ENCODE measurements at places on chromosomes 12 and 14.

DNA sequence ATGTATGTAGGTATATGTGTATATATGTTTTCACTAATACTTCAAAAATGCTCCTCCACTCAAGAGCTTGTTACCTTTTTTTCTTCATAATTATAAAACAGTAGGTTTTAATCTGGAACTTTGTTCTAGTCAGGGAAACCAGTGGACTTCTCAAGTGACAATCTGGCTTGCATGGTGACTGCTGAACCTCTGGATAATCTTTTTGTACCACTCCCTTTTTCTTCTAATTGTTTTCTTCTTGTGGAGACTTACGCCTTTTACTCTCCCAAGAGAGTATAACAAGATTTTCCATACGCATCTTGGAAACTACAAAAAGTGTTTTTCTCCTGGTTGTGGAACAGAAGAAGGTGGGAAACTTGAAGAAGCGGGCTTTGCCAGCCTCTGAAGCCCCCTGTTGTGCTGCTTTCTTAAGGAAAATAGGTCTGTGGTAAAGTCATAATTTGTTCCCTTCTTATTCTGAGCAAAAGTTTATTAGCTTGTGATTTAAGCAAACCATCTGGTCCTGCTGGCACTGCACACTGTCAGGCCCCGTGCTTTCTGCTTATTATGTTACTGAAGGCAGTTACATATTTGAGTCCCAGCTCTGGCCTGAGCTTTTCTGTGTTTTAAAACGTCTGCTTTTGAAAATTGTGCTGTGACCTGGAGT, 291.8 kb downstream of the ERC1 start:
- no peak for DNase-seq

DNA sequence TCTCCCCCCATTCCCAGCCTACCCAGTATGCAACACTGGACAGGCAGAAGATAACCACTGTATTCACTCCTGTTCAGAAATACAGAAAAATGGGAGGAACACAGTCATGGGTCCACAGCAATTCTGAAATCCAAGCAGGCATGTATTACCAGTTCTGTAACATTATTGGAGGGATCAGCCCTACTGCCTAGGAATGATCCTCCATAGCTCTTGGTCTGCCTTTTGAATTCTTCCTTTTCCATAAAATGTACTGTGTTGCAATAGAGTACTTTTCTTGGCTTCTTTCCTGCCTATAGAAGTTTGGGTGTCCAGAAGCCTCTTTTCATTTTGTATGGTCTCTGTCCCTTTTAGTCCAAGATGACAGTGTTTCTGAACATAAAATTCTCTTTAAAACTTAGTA, 46.5 kb downstream of the SPATS2 start:
- no peak for DNase-seq

- no peak for DNase-seq
Observed at GRCh38 chr12:60489071-60489470, 893.2 kb downstream of the SLC16A7 start.

DNA sequence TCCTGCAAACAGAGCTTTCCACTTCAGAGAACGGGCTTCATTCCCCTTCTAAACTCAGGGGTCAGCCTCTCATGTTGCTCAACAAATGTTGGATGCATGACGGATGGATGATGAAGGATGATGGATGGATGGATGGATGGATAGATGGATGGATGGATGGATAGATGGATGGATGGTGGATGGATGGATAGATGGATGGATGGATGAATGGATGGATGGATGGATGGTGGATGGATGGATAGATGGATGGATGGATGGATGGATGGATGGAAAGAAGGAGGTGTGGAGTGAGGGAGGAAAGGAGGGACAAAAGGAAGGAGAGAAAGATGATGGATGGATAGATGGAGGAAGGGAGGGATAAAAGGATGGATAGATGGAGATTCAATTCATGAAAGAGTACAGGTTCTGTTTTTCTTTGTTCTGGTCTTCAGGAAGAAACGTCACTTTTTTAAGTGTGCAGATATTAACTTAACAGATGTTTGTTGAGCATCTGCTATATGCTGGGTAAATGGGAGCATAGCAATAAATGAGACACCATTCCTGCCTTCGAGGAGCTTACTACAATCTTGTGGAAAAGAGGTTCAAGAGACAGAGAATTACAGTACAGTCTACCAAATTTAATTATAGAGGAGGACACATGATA, 41.7 kb upstream of the PRIMA1 start:
- no peak for DNase-seq

- no peak for DNase-seq
Observed at GRCh38 chr14:96681829-96682228, 115.4 kb upstream of the VRK1 start.

DNA sequence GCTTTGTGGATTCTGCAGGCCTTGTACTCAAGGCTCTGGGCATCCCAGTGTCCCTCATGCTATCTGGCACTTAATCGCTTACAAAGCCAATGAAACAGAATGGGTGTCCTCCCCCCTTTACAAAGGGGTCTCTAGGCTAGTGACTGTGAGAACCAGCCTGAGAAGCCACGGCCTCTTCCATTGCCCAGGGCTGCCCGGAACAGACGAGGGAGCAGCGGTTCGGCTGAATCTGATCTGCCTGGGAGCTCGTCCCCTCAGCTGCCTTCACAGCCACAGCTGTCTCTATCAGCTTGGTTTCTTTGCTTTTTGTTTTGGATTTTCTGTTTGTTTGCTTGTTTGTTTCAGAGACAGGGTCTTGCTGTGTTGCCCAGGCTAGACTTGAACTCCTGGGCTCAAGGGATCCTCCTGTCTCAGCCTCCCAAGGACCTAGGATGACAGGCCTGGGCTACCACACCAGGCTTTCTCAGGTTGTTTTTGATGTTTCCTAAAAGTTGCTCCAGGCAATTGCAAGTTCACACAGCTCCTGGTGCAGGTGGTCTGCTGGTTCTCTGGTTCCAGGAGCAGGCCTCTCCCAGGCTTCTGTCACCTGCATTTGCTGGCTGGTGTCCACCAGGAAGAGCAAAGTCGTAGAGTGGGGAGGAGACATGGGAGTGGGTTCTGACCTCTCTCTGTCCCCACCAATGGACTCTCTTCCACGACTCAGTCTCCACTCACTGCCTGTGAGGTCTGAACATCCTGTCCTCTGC, 10.9 kb upstream of the RIN3 start:
- peak; percentile 69 for DNase-seq

GRCh38 chr12:125329239-125330102, 264.2 kb downstream of the AACS start:
- DNase-seq = no peak

DNA sequence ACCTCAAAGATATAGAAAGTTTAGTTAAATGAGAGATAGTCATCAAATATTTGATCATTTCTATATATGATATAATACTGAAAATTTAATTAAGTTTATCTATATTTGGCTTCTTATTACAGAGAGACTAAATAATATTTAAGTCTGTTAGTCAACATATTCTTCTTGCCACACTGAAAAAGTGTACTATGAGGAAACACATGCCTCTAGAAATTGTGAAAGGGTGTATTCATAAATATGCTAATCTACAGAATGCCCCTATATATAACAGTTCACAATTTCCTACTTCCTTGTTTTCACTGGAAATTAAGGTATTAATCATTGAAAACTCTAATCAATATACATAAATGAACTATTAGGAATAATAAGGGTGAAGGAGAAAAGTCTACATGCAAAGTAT, 31.4 kb upstream of the ETV6 start:
- no peak for DNase-seq

GRCh38 chr12:56061982-56062381, 18.0 kb upstream of the ERBB3 start:
- DNase-seq = no peak

DNA sequence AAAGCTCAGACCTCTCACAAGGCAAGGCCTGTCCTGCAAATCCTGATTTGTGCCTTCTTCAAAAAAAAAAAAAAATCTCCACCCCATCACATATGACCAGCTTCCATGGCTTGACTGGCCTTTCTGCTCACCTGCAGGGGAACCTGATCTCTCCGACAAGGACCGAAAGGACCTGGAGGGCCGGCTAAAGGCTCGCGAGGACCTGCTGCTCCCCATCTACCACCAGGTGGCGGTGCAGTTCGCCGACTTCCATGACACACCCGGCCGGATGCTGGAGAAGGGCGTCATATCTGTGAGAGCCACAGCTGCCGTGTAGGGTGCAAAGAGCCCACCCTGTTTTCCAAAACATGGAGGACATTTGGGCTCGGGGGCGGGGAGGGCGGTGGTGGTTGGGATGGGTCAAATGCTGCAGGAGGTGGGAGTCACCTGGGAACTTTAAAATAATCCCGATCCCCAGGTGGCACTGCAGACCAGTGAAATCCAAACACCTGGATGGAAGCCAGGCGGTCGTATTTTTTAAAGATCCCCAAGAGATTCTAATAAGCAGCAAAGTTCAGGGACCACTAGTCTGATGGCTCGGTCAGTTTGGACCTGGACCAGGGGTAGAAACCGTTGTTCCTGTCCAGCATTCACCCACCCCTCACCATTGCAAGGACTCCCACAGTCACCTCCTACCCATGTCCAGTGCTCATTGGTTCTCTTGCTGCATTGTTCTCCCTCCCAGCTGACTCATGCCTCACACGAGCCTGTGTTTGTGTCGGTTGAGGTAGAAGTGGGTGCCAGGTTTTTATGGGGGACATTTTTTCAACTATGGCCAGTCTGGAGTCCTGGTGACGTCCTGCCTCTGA, 44.8 kb downstream of the FOXN4 start:
- DNase-seq = no peak

DNA sequence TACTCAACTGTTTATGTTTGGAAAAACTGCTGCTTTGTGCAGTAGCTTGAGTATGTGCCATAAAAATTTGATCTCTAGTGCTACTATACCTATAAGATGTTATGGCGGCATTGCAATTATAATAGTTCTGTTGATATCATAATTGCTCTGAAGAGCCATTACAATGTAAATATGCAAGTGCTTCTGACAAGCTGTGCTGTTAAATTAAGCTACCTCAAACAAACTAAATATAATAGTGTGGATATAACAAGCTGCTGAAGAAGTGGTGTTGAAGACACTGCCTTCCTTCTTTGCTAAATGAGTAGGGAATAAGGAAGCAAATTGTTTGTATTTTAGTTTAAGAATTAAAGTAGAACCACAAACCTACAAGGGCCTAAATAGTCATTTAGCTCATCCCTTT, 301.0 kb upstream of the MIS18BP1 start:
- DNase-seq = no peak

- no peak for DNase-seq
Observed at GRCh38 chr14:64292197-64292596, 2.0 kb downstream of the ESR2 start.

- no peak for DNase-seq
Observed at GRCh38 chr12:120712610-120713009, 2.4 kb downstream of the UNC119B start.

DNA sequence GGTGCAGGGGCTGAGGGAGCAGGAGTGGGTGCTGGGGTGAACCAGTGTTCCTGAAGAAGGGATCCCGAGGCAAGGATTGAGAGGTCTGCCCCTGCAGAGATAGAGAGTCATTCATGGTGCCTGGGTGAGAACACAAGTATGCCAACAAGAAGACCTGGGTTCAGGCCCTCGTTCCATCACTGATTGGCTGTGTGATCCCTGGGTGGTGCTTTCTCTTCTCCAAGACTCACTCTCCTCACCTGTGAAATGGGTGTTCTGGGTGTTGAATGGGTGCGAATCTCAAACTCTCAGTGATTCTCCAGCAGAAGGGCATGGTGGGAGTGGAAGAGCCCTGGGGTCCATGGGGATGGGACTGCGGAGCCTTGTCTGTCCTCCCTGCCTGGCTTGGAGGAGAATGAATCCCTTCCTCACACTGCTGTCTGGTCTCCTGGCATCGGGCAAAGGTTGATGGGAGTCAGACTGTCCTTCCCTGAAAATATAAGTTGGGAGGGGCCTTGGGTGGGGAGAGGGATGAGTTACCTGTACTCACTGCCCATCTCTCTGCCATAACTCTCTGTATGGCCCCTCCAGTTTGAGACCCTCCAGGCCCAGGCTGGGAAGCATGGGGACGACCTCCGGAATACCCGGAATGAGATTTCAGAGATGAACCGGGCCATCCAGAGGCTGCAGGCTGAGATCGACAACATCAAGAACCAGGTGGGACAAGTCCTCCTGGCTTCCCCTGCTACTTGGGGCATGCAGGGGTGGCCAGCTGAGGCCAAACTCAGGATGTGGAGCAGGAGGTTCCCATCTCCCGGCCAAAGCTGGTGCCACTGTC, 9.6 kb downstream of the KRT7 start:
- DNase-seq = peak; percentile 74

DNA sequence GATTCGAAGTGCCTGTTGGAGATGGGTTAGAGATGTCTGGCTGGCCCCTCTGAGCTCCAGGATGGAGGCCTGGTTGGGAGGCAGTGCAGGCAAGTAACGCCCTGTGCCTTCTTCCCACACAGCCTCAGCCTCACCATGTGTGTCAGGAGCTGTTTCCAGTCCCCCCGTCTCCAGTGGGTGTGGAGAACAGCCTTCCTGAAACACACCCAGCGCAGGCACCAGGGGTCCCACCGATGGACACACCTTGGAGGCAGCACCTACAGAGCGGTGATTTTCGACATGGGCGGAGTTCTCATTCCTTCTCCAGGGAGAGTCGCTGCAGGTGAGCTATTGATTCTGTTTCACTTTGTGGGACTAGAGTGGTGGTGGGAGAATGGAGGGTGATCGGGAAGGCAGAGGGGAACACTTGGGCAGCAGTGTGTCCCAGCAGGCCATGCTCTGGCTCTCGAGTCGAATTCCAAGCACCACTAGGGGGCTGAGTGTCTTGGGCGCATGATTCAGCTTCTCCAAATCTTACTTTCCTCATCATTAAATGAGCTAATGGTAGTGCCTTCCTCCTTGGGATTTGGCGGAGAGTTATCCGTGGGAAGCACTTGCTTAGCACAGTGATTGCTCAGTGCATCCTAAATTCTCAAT, 6.8 kb downstream of the ACAD10 start:
- no peak for DNase-seq

DNA sequence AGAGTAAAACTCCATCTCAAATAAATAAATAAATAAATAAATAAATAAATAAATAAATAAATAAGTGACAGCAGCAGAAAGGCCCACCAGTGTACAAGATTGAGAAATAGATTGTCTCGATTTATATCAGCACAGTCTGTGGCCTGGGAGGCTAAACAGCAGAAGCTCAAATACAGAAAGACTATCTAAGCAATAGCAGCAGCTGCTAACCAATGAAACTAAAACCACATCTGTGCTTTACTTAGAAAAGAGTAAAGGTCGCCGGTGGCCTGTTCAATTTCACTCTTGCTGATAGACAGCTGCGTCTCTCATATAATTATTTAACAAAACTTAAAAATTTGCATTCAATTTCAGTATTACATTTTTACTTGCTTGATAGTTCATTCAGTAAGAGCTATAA, 325.7 kb downstream of the CEP128 start:
- DNase-seq = no peak

DNA sequence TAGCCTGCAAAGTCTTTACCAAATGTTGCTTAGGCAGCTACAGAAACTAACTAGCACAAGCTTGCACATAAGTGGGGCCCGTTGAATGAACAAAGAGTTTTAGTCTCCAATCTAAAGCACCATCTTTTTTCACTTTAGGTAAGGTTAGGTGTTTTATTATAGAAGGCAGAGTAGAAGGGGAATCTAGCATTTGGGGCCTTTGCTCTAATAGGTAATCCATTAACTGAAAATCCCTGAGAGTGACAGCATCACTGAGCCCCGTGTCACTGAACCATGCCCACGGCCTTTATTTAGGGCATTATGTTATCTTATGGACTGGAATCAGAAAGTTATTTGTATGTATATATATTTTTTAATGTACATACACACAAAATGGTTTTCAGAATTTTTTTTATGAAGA, 25.1 kb downstream of the CPNE8 start:
- no peak for DNase-seq

Measured in mesenteric fat pad (tissue), 1 donor.